ENCODE measurements at places on chromosomes 1 and 21.
A peak's percentile ranks its signal among the peaks of the same experiment; 100 is the strongest.

GRCh38 chr1:15622712-15623373 lies 5.6 kb downstream of the DDI2 start:
- no peak for DNase-seq

DNA sequence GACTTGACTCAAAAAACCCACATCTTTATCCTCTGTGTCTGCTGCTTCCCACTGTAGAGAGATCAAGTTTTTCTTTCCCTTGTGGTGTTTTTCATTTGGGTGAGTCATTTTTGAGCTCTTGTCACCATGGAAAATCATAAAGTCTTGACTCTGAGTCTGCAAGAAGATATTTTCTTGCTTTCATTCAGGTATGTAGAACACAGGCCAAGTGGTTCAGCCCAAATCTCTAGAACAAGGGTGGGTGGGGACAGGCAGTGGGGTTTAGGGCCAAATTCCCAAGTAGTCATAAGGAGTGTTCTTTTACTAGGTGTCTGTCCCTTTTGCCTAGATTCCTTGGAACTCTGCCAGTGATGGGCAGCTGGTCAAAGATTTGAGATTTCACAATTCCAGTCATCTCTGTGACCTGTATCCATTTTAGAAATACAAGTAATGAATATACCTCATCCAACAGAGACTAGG lies 21.5 kb upstream of the ARHGAP29 start:
- no peak for DNase-seq

GRCh38 chr1:225652729-225653462 lies at the start of gene ENAH:
Gene ENAH, minus strand, starts transcription at chr1:225653123. Its CDS starts 433 bp downstream, at chr1:225652690.
- no peak for DNase-seq

DNA sequence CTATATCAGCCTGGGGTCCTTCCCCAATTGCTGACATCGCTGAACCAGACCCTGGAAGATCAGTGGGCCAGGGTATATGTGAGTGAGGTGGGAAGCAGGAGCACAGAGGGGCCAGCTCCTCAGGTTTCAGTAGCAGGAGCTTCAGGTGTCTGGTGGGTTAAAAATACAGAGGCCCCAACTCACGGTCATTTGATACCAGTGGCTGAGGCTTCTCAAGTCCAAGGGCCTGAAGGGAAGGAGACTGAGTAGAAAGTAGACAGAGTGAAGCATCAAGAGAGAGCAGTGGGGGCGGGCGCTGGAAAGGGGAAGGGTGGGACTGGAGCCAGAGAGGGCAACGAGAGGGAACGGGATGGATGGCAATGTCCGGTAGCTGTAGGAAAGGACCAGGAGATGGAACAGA lies 2.0 kb upstream of the CASQ1 start:
- DNase-seq: no peak

GRCh38 chr1:95207223-95207935 lies 26.6 kb upstream of the RWDD3 start:
- DNase-seq: no peak

- no peak for DNase-seq
Measured at GRCh38 chr21:46063734-46064680, 33.9 kb upstream of the COL6A2 start.

GRCh38 chr1:118122234-118123004 lies 62.6 kb downstream of the SPAG17 start:
- no peak for DNase-seq

DNA sequence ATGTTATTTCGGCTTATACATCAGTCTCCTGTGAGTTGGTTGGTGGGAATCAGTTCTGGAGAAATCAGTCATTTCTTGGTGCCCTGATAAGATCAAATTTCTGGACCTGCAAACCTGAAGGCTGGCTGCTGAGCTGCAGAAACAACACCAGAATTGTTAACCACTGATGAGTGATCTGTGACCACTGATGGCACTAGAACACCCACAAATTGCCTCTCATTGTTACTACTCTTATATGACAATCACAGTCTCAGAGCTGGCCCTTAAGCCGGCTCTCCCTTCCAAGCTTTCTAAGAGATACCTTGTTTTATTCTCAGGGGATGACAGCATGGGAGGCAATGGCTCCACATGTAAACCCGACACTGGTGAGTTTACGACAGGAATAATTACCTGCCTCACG lies 1.9 kb downstream of the C1orf162 start:
- no peak for DNase-seq

- DNase-seq: peak; percentile 5
Measured at GRCh38 chr1:168719306-168720111, 9.5 kb downstream of the DPT start.

- no peak for DNase-seq
Measured at GRCh38 chr1:29354511-29355098, 118.3 kb downstream of the PTPRU start.
